NCI-H82 (cell line): ENCODE measurements at places on chromosomes 7 and 10.

- no peak for DNase-seq
Observed at GRCh38 chr10:91420868-91421267, 10.7 kb downstream of the HECTD2 start.

GRCh38 chr10:131062621-131063260, 248.8 kb downstream of the TCERG1L start:
- no peak for DNase-seq

GRCh38 chr7:138049505-138050116, 26.6 kb upstream of the AKR1D1 start:
- no peak for DNase-seq

DNA sequence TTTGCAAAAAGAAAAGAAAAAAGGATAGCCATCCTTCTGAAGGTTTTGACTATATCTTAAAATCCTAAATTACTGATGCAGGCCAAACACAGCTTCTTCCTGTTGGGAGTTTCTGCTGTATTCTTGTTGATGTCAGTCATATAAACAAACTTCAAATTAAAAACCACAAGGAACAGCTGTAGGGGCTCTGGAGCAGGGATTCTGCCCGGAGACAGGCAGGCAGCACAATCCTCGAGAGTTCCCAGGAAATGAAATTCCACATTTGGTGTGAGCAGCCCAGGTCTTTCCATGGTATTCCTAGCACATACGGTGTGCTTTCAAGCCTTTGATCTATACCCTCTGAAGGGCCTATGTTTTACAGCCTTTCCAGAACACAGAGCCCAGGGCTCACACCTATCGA, 43.2 kb downstream of the INSYN2A start:
- no peak for DNase-seq

DNA sequence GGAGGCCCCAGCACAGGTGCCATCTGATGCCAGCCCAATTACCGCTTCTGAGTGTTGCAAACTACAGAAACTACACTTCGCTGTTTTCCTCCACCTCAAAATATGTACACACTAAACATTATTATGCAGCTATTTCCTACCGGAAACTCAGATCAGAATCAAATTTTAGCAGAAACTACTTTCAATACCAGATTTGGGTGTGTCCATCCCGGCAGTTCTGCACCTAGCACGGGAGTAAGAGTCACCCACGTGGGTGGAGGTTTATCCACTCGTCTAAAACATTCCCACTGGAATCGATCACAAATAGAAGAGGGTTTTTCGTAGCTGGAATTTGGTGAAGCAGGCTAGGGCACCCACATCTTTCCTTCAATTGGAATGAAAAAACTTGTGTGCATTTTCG, 214.4 kb upstream of the PRKCQ start:
- no peak for DNase-seq

DNA sequence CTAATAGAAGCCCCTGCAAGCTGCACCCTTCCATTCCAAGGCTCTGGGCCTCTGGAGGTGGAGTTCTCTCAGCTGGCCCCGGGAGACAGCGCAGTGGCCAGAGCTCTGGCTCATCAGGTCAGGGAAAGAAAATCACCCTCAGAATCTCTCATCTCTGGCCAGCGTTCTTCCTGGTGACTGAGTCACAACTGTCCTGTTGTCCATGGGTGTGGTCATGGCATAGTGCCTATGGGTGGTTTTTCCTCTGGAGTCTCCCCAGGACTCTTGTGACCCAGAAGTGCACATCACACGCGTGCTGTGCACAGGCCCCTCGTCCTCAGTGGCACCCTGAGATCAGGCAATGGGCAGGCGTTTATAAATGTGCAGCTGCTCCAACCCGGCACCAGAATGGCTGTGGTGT, 27.4 kb upstream of the FXYD4 start:
- no peak for DNase-seq

GRCh38 chr10:124522933-124523871, 61.6 kb downstream of the LHPP start:
- DNase-seq: peak; percentile 31

DNA sequence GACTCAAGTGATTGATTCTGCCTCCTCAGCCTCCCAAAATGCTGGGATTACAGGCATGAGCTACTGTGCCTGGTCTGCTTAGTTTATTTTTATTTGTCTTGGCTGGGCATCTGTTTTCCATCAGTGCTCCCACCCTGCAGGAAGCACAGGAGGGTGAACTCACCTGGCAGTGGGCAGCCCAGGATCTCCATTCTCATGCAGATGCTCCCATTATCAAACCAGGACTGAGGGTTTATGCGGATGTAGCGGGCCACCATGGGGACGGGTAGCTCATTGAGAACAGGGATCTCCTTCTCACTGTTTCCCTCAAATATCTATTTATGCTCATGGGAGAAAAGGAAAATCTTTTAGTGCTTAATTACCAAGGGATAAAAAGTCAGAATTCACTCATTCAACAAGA, 93.8 kb downstream of the CPXM2 start:
- no peak for DNase-seq

- no peak for DNase-seq
Observed at GRCh38 chr7:51243631-51244030, 73.0 kb downstream of the COBL start.

DNA sequence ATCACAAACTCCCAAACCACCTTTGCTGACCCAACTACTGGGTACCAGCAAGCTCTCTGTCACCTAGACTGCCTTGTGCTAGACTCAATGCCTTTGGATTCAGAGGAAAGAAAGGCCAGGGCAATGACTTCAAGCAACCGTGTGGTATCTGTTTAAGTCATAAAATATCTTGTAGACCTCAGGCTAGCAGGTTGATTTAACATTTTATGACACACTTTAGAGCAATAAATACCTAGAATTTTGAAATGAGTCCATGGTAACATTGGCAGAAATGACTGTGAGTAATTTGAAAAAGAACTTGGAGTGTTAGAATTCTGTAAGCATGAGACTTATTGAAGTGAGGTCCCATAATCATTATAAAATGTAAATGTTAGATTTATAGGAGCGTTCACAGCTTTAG, 87.2 kb downstream of the TWIST1 start:
- DNase-seq: no peak

DNA sequence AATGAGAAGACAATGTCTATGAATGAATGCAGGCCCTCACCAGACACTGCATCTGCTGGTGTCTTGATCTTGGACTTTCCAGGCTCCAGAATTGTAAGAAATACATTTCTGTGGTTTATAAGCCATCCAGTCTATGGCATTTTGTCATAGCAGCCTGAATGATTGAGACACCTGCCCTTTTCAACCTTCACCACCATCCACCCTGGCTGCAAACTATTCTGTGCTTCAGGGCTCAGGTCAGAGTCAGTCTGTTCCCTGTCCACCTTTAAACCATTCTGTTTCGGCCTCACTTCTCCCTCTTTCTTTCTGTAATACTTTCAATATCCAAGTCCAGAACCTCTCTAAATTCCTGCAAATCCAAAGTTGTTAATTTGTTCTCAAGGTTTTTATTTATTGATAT, 15.9 kb upstream of the CDK13 start:
- DNase-seq: no peak

DNA sequence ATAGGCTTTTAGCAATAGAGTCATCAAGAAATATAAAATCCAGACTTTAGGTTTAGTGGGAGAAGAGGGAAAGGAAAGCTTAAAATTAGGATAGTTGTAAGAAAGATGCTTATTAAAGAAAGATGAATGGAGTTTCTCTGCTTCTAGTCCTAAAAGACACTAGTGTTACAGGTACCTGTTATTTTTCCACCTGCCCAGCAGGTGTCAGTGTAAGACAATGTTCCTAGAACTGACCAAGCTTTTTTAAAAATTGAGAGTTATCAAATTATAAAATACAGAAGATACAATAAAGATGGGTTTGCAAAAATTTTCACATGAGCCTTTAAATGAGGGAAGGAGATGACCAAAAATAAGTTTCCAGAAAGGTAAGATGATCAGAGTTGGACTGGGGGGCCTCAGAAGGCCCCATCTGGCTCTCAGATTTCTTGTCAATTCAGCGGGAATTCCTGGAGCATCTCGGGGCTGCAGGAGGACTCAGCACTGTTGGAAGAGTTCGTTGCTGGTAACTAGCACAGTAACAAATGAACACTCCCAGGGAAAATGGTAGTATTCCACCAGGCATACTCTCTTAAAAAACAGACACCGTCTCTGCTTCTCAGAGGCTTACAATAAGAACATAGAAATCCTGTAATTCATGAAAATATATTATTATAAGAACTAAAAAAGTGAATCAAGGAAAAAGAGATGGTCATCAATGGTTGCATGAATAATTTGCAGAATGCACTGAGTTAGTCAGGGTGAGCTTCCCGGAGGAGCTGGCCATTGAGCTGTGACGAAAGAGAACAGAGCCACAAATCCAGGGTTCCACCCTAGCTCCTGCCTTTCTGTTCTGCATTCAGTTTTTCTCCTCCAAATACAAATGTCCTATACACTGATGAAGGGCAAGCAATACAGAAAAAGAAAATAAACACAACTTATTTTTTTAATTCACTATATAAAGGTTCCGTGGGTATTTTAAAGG, 71.8 kb upstream of the PIK3CG start:
- DNase-seq: peak; percentile 29

DNA sequence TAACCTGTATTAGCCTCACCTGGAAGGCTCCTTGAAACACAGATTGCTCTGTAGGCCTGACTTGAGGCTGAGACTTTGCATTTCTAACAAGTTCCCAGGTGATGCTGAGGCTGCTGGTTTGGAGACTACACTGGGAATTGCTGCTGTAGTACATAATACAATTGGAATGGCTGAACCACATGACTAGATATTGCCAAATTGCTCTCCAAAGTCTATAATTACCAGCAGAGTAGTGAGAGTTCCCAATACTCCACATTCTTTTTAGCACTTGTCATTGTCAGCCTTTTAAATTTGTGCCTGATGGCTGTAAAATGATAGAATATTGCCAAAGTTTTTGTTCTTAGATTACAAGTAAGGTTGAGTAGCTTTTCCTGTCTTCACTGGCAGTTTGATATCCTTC, 39.9 kb downstream of the PLEKHA8 start:
- DNase-seq: no peak

DNA sequence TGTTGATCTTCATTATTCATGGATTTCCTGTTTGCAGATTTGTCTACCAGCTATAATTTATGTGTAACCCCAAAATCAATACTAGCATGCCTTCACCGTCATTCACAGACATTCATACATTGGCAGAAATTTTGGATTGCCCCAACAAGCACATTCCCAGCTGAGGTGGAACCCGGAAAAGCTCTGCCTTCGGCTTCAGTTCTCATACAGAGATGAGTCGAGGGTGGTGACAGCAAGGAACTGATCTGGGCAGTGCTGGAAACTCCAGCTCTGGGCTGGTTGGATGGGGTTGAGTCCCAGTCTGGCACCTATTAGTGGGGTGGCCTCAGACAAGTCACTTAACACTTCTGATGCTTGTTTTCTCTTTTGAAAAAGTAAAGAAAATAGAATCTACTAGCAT, 267.5 kb downstream of the SNX13 start:
- no peak for DNase-seq

GRCh38 chr7:105821527-105821926, 54.9 kb downstream of the ATXN7L1 start:
- no peak for DNase-seq

- DNase-seq: no peak
Observed at GRCh38 chr7:93992421-93993110, 11.6 kb downstream of the BET1 start.
